ENCODE measurements at places on chromosomes 3 and 15.

GRCh38 chr3:80770106-80771074, 991.1 kb downstream of the GBE1 start:
- DNase-seq: no peak

DNA sequence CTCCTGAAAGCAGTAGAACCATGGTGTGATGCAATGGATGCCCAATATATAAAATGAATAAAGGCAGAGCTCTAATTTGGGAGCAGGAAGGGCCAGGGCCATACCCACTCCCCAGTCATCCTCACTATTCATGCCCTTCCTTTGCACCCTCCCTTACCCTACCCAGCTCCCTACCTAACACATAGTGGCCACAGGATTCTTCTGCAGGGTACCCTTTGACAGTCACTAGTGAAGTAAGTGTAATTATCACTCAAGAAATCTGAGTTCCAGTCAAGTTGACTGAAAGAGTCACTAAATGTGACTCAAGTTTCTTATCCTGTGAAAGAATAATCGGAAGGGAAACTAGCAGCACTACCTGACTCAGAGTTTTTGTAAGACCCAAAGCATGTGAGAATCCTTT, 69.2 kb downstream of the RASA2 start:
- peak; percentile 19 for DNase-seq

GRCh38 chr15:61657461-61657860, 402.8 kb downstream of the VPS13C start:
- DNase-seq: no peak

DNA sequence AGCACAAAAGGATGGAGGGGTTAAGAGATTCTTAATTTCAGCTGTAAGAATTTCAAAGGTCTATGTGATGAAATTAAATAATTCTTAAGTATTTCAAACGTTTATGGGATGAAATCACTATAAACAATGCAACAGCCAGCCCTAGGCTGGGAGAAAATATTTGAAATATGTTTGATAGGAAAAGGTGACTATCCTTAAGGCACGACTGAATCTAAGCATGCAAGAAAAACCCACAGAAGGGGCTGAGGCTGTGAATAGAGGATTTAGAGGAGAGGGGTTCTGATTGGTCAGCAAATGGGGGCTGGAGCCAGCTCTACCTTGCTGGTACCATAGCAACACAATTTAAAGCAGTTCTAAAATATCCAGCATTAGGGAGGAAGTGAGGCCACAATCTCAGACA, 220.8 kb upstream of the ATP10A start:
- DNase-seq: no peak

GRCh38 chr3:99319450-99319849, 318.9 kb upstream of the COL8A1 start:
- DNase-seq: no peak

DNA sequence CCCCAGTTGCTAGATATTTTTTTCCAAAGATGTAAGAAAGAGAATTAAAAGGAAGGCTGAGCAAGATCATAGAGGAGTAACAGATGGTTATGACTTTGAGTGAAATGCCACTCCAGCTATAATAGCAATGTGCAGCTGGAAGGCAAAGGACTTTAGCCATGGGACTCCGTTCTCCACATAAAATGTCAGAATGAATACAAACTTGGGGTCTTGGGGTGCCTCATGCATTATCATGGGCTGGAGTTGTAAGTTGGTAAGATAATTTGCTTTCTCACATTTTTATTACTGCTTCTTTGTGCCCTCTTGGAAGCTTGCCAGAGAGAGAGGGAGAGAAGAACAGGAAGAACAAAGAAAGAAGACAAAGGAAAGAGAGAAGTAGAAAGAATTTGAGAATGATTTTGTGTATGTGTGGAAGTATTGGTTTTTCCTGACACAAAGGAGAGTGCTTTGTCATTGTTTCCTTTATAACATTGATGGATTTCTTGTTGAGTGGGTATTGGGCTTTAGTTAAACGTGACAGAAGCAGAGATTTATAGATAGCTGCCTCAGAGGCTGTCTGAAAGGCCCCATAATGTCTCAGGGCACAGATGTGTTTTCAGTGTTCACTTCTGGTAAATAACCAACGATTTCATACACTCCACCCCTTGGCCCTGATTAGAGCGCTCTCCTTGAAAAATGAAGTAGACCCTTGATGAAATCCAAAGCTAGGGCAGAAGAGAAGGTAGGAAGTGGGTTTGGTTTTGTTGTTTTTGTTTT, 715.3 kb downstream of the NR2F2 start:
- no peak for DNase-seq
